ENCODE measurements at places on chromosomes 5 and 9.

DNA sequence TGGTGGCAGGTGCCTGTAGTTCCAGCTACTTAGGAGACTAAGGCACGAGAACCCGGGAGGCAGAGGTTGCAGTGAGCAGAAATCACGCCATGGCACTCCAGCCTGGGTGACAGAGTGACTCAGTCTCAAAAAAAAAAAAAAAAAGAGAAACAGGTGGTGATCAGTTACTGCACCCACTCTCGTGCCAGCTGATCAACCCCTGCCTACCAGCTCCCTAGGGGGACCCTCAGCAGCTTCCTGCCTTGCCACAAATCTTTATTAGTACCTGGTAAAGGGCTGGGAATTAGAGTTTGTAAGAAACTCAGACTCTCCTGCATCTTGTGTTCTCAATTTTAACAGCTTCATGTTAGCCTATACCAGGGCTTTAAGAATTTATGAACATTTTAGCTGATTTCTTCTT lies 914.9 kb downstream of the EFNA5 start:
- DNase-seq, result no peak

GRCh38 chr5:143986516-143987212 lies 174.7 kb downstream of the HMHB1 start:
- no peak for DNase-seq

DNA sequence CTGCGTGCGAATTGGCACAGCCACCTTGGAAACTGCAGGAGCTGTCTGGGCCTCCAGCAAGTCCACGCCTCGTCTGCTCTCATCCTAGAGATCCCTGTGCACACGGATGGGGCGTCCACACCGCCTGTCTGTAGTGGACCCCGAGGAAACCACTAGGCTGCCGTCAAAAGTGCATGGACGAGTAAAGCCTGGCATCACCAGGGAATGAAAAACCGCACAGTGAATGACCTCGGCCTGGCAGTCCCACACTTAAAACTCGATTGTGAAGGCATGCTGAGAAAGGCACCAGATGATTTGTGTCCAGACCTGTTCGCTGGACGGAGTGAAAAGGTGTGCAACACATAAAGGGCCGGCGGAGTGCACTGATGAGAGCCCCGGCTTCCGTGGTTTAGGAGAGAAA lies 50.8 kb downstream of the MRPL36 start:
- no peak for DNase-seq

DNA sequence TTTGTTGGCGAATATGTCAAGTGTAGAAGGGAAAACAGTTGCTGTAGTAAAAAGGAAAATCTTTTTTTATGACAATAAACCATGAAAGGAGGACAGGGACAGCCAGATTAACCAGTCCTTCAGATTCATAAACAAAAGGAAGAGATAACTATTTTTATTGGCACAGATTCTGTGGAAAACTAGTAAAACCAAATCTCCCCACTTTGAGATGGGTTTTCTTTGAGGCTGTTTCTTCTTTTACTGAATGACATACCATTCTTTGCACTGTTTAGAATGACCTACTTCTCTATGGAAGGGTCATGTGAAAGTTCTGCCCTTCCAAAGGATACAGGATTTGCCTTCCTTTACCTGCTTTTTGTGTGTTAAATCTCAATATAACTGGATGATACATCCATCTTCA lies 13.7 kb downstream of the CAST start:
- no peak for DNase-seq

DNA sequence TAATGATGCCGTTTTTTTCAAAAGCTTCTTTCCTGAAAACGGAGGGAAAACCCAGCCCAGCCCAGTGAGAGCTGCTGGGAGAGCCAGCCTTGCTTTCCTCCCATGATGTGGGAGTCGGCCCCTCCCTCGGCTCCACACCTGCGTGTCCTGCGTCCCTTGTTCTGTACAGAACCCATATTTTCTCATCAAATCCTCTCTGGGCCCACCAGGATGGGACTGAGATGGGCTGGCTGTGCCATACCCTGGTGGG lies 8.9 kb downstream of the FLT4 start:
- no peak for DNase-seq

- DNase-seq, result no peak
Measured at GRCh38 chr5:98309785-98310598, 463.5 kb upstream of the RGMB start.

DNA sequence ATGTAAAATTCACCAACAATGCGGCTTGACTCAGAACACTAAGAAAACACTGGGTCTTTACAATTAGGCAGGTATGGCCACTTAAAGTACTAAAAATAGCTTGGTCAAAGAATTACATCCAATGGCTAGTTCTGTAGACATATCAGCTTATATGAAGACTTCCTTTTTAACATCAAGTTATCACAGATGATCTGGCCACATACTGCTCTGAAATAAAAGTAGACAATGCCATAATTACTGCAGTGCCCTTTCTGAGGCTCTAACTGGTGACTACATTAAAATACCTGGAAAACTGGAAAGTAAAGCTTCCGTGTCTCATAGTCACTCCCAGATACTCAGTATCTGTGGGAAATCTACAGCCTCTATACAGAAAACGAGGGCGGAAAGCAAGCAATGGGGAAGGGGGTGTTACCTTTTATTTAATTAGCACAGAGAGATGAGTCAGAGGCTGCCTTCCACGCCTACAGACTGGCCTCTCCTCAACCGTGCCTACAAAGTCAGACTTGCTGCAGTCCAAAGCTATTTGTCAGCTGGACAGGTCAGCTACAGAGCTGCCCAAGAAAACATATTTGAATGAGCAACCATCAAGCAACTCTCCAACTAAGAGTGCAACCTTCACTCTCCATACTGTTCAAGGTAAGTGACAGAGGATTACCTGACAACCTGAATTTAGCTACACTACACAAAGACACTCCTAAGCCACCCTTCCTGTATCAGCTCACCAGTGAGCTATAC lies 8.7 kb downstream of the SERINC5 start:
- no peak for DNase-seq

DNA sequence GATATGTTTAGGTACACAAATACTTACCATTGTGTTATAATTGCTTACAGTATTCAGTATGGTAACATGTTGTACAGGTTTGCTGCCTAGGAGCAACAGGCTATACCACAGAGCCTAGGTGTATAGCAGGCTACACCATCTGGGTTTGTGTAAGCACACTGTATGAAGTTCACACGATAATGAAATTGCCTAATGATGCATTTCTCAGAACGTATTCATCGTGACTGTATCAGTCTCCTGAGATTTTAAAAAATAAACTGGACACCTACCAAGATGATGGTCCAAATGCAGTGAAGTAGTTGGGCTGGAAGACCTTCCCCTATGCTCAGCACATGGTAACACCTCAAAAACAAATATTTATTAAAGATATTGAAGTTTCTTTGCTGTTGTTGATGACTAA lies 103.3 kb upstream of the NFIB start:
- no peak for DNase-seq

- DNase-seq, result no peak
Measured at GRCh38 chr5:3359642-3360041, 236.0 kb upstream of the IRX1 start.

GRCh38 chr9:131275332-131276093 lies 797 bp downstream of the FAM78A start:
- no peak for DNase-seq

DNA sequence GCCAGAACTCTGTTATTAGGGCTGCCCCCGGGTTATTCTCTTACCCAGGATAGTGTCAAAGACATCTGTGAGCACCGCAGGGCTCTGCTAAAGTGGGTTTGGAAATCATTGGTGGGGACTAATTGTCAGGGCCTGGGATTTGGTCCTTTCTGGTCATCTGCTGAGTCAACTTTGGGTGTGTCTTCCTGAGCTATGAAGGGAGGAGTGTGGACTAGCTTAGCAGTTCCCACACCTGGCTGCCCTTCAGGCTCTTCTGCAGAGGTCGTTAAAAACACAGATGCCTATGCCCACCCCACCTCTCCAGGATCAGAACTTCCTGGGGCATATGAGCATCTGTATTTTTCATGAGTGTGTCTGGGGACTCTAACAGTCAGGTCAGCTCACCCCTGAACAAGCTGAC lies 352.2 kb downstream of the SLIT3 start:
- DNase-seq, result no peak

GRCh38 chr5:157108976-157109375 lies at the start of gene HAVCR2:
Gene HAVCR2 (minus strand): TSS chr5:157109044. CDS start chr5:157108983, 61 bp downstream.
- no peak for DNase-seq

DNA sequence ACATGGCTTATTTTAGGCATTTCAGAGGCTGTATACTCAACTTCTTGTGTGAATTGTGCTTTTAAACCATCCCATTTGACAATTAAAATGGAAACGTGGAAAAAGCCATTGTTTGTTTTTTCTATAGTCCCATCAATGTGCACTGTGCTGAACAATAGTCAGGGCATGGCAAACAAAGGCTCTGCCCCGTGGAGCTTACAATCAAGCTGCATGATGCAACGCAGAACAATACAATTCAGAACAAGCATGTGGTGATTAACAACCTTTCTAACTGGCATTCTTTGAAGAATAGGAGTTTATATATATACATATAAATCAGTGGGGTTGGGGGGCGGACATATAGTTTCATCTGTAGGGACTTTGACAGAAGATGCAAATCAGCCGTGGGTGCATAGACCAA lies 2125.4 kb upstream of the WWC1 start:
- no peak for DNase-seq

- no peak for DNase-seq
Measured at GRCh38 chr5:125634216-125634835, 788.9 kb upstream of the GRAMD2B start.

DNA sequence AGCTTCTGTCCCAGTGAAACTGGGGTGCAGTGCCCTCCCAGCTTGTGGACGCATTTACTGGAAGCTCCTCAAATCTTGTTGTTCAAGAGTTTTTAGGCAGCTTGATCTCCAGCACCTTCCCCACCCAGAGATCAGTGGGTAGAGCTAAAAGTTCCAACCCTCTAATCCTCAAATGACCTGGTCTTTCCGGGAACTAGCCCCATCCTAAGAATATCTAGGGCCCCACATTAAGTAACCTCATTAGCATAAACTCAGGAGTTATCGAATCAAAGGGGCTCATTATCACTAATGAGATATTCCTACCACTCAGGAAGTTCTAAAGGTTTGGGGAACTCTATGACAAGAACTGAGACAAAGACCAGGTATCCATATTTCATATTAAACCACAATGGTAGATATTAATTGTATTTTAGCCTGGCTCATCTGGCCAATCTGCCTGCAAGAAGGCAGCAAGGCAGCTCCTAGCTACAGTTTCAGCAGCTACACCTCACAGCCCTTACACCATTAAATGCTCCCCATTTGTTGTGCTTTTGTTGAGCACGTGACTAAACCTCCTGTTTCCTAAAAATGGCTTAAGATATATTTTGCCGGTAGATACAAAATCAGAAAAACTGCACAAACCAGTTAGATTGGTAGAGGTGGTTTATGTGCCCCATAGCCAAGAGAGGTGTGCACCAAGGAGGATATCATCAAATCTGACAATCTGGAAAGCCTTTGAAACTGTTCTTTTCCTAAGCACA lies 24.6 kb upstream of the SLC22A5 start:
- no peak for DNase-seq

DNA sequence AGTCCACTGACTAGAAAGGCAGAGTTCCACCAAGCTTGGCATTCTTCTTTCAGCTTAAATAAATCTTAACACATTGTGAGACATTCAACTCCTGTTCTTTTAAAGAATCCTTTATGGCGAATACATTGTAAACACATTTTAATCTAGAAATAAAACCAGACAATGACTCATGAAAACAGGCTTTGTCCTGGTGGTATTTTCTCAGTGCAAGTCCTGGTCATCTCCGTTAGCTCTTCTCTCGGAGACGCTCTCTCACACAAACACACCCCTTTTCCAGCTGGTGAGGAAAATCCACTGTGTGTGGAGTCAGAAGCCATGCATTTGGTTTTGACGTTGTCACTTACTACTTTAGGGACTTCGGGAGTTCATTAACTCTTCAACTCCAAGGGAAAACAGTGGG lies 140.4 kb downstream of the AUH start:
- no peak for DNase-seq

DNA sequence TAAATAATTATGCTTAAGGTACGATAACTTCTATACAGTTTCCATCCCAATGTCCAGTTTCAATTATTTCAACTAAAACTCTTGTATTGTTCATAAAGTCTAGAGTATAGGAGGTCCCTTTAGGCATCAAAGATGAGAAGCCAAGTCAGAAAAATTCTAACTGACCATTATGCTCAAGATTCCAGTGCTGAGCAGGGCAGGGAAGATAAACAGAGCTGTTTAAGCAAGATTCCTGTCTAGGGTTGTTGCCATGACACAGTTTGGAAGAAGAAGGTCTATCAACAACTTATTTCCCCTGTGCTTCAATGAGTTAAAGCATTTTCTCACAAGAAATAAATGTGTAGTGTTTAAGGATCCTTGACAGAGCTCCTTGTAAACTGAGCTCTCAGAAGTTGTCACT lies 48.9 kb upstream of the MTAP start:
- no peak for DNase-seq

- DNase-seq, result no peak
Measured at GRCh38 chr5:82445726-82446335, 167.7 kb upstream of the RPS23 start.

- no peak for DNase-seq
Measured at GRCh38 chr5:103264508-103264907, 5.9 kb downstream of the MACIR start.

GRCh38 chr9:136881691-136882108 lies 4.6 kb upstream of the TRAF2 start:
- no peak for DNase-seq

DNA sequence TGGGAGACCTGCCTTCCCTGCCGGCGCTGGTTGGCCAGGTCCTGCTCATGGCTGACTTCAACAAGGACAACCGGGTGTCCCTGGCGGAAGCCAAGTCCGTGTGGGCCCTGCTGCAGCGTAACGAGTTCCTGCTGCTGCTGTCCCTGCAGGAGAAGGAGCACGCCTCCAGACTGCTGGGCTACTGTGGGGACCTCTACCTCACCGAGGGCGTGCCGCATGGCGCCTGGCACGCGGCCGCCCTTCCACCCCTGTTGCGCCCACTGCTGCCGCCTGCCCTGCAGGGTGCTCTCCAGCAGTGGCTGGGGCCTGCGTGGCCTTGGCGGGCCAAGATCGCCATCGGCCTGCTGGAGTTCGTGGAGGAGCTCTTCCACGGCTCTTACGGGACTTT lies 10.6 kb downstream of the DIPK1B start:
- no peak for DNase-seq

GRCh38 chr9:20624201-20625002 lies 2.1 kb upstream of the MLLT3 start:
- no peak for DNase-seq

DNA sequence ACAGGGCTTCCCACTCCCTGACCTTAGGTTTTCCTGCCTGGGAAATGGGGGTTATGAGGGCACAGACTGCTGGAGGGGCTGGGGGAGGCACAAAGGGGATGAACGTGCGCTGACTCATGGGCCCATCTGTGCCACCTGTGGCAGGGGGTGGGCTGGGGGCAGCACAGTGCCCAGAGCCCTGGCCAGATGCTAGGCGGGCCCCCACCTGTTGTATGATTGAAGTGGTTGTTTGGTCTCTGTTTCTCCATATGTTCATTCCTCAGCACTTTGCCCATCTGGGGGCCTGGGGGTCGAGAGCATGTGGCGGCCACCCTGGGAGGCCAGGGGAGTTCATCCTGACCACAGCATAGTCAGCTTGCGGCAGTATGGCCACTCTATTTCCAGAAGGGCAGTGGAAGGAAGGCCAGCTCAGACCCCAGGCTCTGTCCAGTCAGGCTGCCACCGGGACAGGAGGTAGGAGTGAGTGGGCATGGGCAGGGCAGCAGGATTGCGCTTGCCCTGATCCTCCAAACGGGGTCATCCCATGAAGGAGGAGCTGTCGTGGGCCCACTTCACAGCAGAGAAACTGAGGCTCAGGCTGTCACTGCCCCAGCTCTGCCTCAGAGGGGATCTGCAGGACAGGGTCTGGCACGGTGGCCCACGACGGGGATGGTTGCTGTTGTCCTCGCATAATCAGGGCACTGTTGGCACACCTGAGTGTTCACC lies 841 bp upstream of the NINJ1 start:
- DNase-seq, result no peak

GRCh38 chr5:178231539-178232123 lies 971 bp downstream of the PHYKPL start:
- DNase-seq, result no peak

All from cortex of kidney (tissue), 1 donor.